ENCODE measurements at places on chromosomes 16 and 17.

DNA sequence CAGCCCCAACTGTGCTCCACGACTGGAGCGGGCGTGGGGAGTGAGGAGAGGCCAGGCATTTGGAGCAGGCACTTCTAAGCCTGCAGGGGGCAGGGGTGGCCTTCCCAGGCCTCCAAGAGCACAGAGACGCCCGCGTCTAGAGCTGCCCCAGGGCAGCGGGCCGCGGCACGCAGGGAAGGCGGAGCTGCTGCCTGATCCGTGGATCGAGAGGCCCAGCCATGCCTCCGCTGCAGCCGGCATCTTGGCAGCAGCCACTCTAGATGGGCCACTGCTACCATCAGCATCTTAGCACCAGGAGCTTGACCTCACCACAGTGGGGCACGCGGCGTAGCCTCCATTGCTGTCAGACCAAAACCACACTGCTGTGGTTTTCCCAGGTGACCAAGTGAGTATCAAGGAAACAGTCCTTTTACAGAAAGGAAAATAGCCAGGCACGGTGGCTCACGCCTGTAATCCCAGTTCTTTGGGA lies 20.4 kb upstream of the WDR45B start:
- DNase-seq = no peak

DNA sequence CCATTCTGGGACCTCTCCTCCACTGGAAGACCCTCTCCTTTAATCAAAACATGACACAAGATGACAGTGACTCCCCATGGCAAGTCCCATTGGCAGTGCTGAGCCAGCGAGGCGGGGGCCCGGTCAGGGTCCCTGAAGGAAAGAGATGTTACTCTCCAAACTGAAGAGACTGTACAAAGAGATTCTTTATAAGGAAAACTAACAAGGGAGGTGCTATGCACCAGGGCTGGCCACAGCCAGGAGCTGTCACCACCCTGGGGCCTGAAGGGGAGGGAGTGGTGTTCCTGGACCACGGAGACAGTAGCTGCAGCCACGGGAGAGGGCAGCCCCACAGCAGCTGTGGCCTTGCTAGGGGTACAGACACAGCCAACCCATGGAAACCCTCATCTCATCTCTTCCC lies 123.1 kb downstream of the XYLT1 start:
- no peak for DNase-seq

DNA sequence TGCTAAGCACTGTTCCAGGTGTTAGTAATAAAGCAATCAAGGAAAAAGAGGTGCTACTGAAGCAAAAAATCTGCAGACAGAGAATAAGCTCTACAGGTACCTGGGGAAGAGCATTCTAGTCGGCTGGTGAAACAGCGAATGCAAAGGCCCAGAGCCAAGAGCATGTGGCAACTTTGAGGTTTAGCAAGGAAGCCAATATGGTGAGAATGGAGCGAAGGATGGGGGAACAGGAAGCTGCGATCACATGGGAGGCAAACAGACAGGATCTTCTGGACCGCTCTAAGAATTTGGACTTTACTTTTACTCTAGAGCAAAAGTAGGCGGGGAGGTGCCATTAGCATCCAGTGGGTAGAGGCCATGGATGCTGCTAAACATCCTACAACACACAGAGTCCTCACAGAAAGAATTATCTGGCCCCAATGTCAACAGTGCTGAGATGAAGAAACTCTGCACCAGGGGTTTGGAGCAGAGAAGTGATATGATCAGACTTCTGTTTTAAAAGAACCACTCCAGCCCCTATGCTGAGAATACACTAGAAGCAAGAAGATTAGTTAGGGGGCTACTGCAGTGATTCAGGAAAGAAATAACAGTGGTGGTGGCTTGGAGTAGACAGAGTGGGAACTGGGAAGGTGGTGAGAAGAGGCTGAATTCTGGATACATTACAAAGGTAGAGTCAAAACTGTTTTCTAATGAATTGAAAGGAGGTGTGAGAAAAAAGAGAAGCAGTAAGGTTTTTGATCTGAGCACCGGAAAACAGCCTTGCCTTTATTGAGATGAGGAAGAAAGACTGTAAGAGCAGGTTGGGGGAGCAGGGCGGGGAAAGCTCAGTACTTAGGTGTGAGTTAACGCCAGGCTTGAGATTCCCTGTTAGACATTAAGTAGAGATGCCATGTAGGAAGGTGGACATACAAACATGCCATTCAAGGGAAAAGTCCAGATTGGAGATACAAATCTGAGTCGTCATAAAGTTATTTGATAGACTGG lies 11.0 kb downstream of the EFTUD2 start:
- DNase-seq = no peak

- DNase-seq = no peak
These were observed 182.8 kb downstream of the SEC14L1 start for GRCh38 chr17:77323413-77324171.

DNA sequence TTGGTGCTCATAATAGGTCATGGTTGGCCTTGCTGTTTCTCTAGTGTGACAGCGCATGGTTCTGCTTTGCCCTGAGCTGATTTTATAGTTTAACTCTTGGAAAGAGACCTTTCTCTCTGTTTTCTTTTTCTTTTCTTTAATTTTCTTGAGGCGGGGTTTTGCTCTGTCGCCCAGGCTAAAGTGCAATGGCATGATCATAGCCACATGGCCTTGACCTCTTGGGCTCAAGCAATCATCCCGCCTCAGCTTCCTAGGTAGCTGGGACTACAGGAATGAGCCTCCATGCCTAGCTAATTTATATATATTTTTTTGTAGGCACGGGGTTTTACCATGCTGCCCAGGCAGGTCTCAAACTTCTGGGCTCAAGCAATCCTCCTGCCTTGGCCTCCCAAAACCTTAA lies 80.4 kb upstream of the DNAJA2 start:
- no peak for DNase-seq

Data from activated CD8-positive, alpha-beta memory T cell treated with anti-CD3 and anti-CD28 coated beads for 48 hours (primary cell).